Stromal cell of bone marrow (primary cell): ENCODE measurements at places on chromosomes 5 and 9.

DNA sequence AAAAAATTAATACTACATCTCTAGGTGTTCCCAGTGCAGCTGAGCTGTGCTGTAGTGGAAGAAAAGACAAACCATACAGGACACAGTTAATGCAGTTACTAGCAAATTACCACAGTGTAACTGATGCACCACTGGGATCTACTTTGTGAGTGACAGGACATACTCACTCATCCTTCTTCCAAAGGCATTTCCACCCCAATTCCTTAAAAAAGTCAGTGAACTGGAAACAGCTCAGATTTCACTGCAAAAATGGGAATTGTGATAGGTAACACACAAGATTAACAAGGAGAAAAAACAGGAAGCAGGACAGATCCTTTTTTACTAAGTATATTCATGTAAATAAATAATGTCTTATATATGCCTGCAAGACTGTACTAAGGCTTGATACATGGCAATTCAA lies 109.6 kb downstream of the DMAC1 start:
- DNase-seq: no peak

DNA sequence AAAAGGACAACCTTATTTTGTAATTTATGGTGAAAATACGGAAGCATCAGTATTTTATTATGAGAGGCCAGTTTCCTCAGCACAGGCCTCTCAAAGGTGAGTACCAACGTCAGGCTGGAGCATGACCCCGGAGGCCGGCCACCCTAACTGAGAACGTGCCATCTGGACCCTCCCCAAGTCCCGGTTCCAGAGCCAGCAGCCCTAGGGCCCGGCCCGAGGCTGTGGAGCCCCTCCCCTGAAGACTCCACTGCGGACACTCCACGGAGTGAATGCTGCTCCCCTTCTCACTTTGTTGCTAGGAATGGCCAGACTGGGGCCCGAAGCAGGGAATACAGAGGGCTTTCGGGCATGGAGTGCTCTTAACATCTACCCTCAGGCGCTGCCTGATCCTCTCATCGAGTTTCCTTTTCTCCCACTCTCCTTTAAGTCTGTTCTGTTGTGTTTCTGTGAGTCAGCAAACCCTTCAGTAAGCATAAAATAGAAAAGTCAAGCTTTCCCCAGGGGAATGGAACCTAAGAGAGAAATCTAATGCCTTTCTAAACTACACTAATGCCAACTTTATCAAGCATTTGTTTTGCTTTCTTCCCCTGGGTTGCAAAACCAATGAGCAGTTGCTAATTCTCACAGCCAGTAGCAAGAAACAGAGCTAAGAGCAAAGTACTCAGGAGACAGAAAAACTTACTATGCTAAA lies 4.5 kb downstream of the BRD9 start:
- peak; percentile 77 for DNase-seq

- peak; percentile 45 for DNase-seq
Measured at GRCh38 chr5:78243639-78244038, 50.9 kb downstream of the AP3B1 start.

- no peak for DNase-seq
Measured at GRCh38 chr9:121780177-121781040, 129.0 kb downstream of the DAB2IP start.

GRCh38 chr9:130570208-130570607 lies 9.2 kb upstream of the FUBP3 start:
- DNase-seq: peak; percentile 15

GRCh38 chr5:142590451-142591231 lies 95.2 kb downstream of the FGF1 start:
- DNase-seq: no peak

DNA sequence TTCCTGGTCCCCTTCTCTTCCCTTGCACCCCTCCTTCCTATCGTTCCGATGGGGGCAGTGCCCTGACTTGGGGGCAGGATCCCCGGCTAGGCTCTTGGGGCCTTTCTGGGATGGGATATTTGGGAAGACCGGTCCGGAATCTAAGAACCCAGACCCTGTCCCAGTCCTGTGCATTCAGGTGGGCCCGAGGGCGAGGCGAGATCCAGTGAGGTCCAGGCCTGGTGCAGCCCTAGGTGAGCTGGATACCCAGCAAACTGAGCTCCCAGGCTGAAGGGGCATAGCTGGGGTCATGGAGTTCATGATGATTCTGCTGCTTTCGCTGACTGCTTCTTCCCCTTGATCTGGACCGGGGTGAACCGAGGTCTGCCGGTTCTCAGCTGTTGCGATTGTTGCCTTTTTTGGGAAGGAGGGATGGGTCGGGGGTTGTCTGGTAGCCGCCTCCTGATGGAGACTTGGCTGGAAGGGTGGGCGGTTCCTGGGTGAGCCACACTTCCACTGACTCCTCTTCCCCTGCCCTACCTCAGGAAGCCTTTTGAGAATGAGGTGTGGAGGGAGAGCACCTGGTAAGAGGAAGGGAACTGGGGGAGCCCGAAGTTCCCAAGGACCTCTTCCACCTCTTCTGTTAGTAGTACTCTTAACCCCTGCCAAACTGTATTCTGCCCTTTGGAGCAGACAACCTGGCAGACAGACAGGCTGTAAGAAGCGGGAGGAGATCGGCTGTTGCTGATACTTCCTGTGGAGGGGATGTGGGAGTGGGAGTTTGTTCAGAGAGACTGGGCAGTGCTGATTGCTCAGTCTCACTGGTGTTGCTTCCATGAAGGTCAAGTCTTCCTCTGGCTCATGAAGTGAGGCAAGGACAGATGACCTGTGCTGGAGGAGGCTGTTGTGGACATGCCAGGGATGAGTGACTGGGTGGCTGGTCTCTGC lies 1.0 kb downstream of the LRRC8A start:
- DNase-seq: no peak

- no peak for DNase-seq
Measured at GRCh38 chr9:123727332-123727731, 202.6 kb downstream of the DENND1A start.

DNA sequence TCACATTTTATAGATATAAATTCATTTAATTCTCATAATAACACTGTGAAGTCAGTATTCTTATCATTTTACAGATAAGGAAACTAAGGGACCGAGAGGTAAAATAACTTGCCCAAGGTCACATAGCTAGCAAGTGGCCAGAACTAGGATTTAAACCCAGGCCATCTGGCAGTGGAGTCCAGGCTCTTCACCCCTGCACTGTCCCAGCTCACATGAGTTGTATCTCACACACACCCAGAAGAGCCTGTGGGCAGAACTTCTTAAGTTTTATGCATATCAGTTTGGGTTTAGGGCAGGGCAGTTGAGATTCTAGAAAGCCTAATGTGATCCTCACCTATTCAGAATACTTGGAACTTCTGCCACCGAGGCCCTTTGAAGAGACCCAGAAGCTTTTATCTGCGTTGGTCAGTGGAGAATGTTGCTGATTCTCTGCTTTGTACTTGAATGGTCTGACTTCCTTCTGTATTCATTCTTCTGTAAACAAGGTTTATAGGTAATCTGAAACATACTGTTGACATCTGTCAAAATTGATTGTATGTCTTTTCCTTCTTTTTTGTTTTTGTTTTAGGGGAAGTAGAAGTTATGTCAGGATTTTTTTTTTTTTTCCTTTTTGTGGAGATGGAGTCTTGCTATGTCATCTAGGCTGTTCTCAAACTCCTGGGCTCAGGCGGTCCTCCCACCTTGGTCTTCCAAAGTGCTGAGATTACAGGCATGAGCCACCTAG lies 75.8 kb downstream of the KIAA1958 start:
- DNase-seq: no peak

DNA sequence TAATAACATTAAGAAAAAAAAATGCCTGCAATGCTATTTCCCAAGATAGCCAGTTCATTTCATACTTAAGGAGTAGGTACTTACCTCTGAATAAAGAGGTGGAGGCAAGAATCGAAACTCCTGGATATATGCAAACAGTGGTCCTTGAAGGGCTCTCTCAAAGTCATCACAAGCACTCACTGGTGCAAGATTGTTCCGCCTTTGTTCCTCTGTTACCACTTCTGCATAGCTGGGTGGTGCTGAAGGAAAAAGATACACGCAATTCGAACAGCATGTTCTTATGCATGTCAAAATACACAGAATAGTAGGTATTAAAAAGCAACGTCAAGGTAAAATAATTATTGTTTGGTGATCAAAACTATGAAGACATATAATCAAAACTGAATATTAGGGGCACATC lies 9.5 kb downstream of the ARRDC3 start:
- no peak for DNase-seq

GRCh38 chr5:114191441-114191840 lies 170.4 kb upstream of the KCNN2 start:
- no peak for DNase-seq

GRCh38 chr5:82058710-82059109 lies 86.9 kb downstream of the ATG10 start:
- no peak for DNase-seq
